Left ventricle myocardium superior (tissue), 1 donor: ENCODE measurements at places on chromosomes 13 and 19. TPM values are rescaled to one million over a fixed set of nuclear protein-coding genes. Genes with fewer than 3 reads are reported as not detected.
A peak's percentile ranks its signal among the peaks of the same experiment; 100 is the strongest.

DNA sequence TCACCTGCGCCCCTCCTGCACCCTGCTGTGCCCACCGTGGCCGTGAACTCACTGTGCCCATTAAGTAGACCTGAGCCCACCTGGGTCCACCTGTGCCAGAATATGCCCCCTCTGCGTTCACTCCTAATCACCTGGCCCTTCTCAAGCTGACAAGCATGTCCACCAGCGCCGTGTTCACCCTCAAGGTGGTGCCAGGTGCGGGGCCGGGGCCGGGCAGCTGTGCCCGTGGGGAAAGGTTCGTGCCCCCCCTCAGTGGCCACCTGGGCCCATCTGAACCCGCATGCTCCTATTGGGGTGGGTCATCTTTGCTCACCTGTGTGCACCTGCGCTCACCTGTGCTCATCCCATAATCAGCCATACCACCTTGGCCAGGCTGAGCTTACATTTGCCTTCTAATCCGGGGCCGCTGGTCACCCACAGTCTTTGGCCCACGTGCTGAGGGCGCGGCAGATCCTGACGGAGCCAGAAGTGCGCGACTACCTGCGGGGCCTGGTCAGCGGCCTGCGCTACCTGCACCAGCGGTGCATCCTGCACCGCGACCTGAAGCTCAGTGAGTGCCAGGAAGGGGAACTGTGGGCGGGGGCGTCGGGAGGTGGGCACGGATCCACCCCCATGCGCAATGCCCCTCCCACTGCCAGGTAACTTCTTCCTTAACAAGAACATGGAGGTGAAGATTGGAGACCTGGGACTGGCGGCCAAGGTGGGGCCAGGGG, 2.3 kb downstream of the PLK5 start:
- no peak for DNase-seq

GRCh38 chr13:109700176-109700575, 86.2 kb downstream of the IRS2 start:
- peak; percentile 84 for DNase-seq

GRCh38 chr19:8610936-8611300, 403 bp upstream of the ADAMTS10 start:
- no peak for DNase-seq

GRCh38 chr19:30332445-30333234, 39.5 kb upstream of the ZNF536 start:
- DNase-seq, result no peak

DNA sequence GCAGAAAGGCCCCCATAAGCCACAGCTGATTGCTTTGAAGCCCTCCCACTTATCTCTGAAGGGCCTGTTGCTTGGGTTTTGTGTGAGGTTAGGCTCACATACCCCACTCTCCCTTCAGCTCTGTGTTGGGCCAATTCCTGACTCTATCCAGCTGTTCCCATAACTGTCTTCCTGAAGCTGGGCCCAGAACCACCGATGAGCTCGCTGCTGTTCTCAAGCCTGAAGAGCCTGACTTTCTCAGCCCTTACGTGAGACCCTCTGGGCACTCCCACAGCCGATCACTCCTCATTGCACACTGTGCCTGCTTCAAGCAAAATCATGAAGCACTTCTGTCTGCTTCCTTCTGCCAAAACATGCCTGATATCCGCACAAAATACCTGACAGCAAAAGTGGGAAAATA, 124.1 kb downstream of the CRYL1 start:
- DNase-seq, result no peak

DNA sequence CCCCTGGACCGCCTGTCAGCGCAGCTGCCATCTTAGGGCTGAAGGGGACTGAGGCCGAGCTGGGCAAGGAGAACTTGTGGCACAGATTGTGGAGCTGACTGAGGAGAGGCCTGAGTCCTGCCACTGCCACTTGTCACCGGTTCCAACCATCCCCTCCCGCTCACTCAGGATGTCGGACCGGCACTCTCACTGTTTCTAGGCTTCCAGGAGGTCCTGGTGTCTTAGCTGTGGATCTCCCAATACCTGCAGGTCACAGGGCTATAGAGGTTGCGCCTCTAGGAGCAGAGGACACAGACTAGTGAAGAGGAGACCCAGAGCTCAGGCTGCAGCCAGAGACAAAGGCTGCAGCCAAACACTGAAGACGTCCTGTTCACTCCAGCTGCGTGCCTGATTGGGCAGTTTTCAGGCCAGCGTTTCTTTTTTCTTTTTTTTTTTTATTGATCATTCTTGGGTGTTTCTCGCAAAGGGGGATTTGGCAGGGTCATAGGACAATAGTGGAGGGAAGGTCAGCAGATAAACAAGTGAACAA, 15.3 kb upstream of the ZNF486 start:
- DNase-seq, result no peak

DNA sequence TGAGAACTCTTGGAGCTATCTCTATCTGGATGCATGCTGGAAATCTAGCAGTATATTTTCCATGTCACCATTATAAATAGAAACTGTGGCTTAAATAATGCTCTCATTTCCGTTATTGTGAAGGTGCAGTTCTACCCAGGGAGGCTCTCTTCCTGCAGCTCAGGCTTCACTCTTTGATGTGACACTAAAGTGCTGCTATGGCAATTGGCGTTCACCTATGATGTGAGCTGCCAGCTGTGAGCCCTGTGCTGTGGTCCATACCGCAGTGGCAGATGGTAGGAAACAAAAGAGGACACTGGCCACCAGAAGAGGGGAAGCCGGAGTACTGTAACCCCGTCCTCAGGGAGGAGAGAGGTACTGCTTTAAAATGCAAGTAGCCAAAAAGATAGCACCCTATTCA, 40.6 kb upstream of the ZNF681 start:
- no peak for DNase-seq

The GPC5 gene
- 1.8 TPM for total RNA-seq

The PSG2 gene
- total RNA-seq, result not detected

DNA sequence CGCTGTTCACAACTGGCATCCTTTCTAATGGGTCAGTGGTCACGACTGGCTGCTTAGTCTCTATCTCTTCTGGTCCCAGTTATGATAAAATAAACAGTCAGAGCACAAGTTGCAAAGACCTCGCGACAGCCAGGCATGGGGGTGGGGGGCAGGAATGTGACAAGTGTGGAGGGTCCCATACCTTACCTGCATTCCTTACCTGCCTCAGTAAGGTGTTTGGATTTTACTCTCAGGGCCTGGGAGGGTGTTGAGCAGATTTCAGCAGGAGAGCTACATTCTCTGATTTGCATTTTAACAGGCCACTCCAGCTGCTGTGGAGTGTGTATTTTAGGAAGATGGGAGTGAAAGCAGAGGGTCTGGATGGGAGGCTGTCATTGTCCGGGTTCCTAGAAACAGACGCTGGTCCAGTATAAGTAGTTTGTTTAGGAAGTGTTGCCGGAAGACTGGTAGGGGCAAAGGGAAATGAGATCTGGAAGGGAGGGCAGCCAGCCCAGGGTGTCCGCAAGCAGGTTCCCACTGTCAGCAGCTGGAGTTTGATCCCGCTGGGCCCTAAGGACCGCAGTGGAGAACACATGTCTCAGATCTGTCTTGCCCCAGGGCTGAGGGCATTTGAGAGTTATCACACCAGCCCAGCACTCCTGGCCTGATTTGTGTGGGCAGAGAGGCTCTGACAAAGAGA, 920.0 kb downstream of the UQCRFS1 start:
- no peak for DNase-seq

DNA sequence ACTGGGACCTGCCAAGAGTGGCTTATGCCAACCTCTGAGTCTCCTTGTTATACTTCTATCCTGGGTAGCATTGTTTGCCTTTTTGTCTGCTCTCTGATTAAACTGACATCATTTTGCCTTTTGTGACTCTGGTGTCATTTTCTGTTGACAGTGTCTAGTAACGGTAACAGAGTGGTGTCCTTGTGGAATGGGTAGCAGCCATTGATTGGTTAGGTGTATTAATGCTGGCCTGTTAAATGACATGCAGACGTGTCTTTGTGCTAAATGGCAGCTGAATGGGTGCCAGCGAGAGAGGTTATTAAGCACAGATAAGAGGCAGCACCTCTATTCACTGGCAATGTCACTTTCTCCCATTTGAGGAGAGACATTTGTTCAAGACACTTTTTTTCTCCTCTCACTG, 1289.4 kb downstream of the PCDH9 start:
- peak; percentile 38 for DNase-seq

- DNase-seq, result no peak
Measured at GRCh38 chr13:106481919-106482318, 53.5 kb downstream of the EFNB2 start.

The TBXA2R gene
- total RNA-seq, result 2.0 TPM

The SYCN gene
- not detected for total RNA-seq

The EIF3K gene
- 674 TPM for total RNA-seq

The GPI gene
- 553 TPM for total RNA-seq

The RNF225 gene
- total RNA-seq, result not detected

- no peak for DNase-seq
Measured at GRCh38 chr13:106443607-106444322, 91.7 kb downstream of the EFNB2 start.

DNA sequence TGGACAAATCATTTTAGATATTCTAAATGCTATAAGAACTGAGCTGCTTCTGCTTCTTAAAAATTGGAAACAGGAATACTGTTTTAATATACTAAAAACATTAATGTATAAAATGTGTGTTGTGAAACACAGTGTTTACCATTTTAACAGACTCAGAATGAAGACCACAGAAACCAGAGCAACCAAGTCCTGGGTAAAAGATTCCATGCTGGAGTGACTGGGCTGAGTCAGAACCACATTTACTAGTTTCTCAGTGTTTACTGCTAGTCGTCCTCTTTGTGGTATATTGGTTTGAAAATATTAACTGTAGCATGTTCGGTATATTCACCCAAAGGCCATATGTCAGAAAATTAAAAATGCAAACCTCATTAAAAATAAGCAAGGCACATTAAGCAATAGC, 31.9 kb downstream of the ANKRD10 start:
- no peak for DNase-seq

GRCh38 chr13:100895651-100896050, 221.1 kb upstream of the TMTC4 start:
- no peak for DNase-seq

- no peak for DNase-seq
Measured at GRCh38 chr13:98871727-98872126, 106.1 kb downstream of the DOCK9 start.

The LIM2 gene
- not detected for total RNA-seq

- no peak for DNase-seq
Measured at GRCh38 chr19:18915639-18916038, 3.5 kb downstream of the COPE start.

- peak; percentile 92 for DNase-seq
Measured at GRCh38 chr19:2270423-2271233, 11.3 kb downstream of the PEAK3 start.

DNA sequence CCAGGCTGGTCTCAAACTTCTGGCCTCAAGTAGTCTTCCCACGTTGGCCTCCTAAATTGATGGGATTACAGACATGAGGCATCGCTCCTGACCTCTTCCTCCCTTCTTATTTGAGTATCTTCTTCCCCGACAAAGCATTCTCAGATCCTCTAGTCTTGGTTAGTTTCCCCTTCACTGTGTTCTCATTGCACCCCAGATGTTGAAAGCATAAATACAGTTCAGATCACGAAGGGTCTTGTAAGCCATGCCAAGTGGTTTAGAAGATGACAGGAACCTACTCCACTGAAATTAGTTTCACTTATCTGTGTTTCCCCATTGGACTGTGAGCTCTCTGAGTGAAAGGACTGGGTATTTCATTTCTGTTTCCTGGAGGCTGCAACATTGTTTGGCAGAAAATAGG, 100.7 kb downstream of the DGKH start:
- DNase-seq, result no peak

DNA sequence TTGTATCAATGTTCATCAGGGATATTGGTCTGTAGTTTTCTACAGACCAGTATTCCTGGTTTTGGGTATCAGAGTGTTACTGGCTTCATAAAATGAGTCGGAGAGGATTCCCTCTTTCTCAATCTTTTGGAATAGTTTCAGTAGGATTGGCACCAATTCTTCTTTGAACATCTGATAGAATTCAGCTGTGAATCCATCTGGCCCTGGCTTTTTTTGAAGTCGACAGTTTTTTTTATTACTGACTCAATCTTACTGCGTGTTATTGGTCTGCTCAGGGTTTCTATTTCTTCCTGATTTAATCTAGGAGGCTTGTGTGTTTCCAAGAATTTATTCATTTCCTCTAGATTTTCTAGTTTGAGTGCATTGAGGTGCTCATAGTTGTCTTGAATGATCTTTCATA, 11.4 kb downstream of the TEX26 start:
- DNase-seq, result no peak

The ZSCAN1 gene
- not detected for total RNA-seq

DNA sequence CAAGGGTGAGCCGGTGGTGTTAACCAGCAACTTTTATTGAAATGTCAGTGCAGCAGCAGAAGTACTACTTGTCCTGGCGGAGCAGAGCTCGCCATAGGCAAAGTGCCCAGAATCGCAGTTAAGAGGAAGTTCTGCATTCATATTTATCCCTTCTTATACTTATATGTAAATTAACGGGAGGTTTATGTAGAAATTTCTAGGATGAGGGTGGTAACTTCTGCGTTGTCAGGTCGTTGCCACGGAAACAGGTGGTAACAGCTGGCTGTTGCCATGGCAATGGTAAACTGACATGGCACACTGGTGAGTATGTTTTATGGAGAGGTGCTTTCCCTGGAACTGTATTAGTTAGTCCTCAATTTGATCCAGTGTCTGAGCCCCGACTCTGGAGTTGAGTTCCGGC, 2494.9 kb upstream of the PCDH20 start:
- DNase-seq, result no peak

DNA sequence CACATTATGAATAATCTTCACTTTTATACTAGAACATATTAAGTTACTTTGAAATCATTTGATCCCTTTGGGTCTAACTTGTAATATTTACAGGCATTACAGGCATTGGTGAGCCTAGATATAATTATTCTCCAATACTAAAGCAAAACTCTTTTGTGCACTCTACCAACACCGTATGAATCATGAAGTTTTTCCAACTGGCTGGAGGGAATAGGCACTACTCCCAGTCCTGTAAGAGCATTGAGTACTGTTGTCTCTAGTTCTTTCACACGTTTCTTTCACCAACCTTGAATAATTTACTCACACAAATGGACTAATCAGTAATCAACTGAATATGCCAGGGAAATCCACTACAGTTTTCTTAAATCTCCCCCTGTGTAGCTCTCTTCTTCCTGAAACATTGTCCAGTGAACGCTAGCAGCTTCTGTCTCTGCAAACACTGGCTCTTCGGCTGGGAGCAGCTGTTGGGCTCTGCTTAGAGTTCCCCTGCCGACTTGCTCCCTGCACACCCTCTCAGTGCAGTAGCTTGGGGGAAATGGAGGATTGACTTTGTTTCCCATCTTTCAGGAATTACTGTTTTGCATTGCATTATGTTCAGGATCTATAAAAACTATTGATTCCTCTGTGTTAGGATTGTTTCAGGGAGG, 476.7 kb downstream of the RFC3 start:
- DNase-seq, result peak; percentile 30
